ENCODE measurements at places on chromosomes 2 and 18. TPM values are rescaled to one million over a fixed set of nuclear protein-coding genes. Genes with fewer than 3 reads are reported as not detected.

DNA sequence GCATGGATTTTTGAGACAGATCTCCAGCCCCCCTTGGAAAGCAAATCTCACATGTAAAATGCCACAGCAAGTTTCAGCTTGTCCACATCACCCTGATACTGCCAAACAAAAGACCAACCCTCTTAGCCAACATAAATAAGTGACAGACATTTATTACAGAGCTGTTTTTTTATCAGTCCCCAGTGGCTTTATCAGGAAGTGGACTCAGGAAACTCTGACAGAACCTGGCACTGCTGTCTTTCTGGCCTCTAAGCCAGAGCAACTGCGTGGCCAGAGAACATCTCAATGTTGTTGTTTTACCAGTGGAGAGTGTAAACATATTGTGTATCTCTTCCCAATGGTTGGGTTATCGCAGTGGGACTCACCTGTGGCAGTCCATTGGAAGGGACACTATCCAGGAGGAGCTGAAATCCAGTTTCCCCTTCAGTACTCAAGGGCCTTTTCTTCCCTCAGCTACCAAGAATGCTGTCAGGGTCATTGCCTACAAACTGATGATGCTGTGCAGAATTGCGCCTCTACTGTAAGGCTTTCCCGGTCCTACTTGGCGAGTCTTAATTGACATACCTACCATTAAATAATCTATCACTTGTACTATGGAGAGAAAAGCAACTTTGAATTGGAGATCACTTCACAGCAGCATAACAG is 22.0 kb downstream of the SLC14A1 start:
- no peak for DNase-seq

DNA sequence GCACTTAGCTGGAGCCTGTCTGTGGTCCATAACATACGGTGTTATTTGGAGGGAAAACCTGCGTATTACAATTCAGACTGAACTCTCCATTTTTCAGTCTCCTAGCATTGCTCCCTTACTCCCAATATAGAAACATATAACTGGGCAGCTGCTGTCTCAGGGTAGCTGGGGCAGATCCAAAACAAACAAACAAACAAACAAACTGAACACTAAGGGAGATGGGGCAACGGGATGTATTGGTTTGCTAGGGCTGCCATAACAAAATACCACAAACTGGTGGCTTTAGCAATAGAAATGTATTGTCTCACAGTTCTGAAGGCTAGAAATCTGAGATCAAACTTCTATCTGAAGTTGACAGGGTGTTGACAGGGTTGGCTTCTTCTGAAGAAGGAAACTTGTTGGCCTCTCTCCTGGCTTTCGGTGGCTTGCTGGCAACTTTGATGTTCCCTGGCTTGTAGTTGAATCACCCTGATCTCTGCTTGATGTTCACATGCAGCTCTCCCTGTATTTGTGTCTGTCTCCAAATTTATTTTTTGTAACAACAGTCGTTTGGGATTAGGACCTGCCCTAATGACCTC is 329.3 kb upstream of the ZNF804A start:
- no peak for DNase-seq

- no peak for DNase-seq
These were observed 300.4 kb downstream of the ZNF407 start for GRCh38 chr18:74897971-74898657.

- no peak for DNase-seq
These were observed 237.6 kb downstream of the IKZF2 start for GRCh38 chr2:212913640-212914306.

DNA sequence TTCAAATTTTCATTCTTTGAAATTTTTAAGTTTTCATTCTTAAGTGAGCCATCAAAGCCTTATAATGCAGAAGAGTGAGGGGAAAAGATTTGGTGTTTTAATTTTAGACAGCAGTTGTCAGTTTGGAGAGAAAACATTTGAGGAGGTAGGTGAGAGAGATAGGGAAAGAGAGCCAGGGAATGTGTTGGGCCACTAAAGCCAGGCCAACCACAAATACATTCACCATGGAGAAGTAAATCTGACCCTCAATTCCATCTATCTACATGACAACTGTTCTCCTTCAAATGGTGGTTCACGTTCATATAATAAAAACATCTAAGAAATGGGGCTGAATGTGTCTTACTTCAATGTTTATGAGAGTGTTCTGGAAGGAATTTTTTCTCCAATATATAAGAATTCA is 553.0 kb upstream of the SYT4 start:
- DNase-seq: no peak

Gene AKAIN1
- total RNA-seq: not detected

All from activated T-helper 1 cell treated with anti-CD3 and anti-CD28 coated beads, Interleukin-12 subunit alpha, Interleukin-12 subunit beta, Interleukin-2, Interleukin-4 antibody, amounts not matched to agents 30 ng/mL and 10 ng/mL and 1 ng/mL, durations not matched to agents 14 hours and 24 hours and 36 hours (primary cell).